Eye (tissue), 1 donor: ENCODE measurements at places on chromosomes 12 and 14.

DNA sequence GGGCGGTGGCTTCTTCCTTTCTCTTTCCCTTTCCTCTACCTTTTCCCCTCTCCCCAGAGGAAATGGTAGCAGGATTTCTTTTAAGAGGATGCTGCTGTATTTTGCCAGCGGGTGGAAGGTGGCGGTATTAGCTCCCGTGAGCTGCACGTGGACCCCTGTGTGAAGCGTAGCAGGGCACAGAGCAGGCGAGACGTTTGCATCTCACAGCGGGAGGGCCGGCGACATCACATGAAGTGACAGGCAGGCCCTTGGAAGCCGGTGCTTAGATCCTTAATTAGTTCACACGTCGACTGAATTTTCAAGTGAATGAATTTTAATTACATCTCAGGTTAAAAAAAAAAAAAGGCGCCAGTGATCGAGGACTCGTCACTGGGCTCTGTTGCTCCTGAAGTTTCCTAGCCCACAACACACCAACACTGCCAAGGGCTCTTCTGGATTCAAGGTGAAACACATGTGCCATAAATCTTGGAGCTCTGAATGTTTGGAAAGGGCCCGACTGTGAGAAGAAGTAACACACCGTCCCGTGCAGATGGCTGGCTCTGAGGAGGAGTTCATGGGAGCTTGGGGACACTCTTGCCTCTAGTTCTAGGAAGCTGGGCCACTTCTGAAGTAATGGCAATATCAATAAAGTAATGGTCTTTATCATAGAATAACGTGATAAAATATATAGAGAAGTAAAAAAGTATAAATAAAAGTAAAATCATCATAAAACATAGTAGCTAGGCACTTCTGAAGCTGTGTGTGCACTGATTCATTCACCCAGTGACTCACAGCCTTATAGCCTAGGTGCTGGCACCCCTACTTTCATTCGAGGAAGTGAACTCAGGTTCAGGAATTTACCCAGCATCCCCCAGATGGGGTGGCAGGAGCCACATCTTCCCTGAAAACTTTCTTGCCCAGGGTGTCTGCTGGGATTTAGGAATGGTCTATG, 75.3 kb downstream of the AACS start:
- DNase-seq = peak; percentile 56

GRCh38 chr14:101257551-101257950, 303.7 kb upstream of the DIO3 start:
- DNase-seq = no peak

DNA sequence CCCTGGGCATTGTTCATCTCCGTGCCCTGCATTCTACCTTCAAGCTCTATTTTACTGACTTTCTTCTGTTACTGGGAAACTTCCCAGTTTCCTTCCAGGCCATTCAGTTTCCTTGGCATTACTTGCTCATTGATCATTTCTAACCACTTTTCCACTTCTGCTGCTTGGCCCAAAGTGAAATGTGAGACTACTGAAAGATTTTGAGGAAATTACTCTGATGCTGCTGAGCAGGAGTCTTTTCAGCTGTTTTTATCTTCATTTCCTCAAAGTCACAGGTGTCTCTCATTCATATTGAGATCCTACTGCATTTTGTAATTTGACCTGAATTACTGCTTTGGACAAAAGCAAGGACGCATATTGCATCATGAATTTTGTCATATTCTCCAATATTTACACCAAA, 26.4 kb upstream of the DBX2 start:
- no peak for DNase-seq

DNA sequence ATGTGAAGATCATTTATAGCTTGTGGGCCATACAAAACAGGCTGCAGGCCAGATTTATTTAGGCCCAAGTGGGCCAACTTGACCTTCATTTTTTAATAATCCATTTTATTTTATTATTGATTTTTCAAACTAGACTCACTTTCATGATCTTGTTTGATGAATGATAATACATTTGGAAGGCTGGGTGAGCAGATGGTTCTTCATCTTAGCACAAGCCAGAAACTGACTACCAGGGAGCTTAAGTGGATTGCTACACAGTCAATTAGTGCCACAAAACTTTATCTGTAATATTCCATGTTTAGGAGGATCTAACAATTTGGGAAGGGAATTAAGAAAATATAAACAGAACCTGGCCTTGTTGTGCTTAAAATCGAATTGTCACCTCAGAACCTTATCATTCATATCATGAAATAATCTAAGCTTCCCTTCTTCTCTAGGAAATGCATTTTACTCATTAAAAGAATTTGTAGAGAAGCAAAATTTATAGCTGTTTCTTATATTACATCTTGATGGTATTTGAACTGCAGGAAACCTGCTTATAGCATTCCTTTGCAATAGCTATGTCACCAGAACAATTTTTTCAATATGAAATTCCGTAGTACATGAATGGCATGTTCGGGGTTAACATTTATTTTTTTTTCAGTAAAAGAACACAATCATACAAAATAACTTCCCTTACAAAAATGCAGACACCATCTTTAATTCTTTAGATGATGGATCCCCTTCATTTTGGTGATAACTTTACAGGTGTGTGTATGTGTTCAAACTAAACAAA, 62.0 kb upstream of the CSRP2 start:
- DNase-seq = no peak

GRCh38 chr12:102696045-102696444, 215.7 kb upstream of the IGF1 start:
- no peak for DNase-seq

- no peak for DNase-seq
These were observed 5.6 kb downstream of the TCTN1 start for GRCh38 chr12:110619534-110619953.

GRCh38 chr14:59310633-59311032, 122.2 kb downstream of the DAAM1 start:
- DNase-seq = no peak
